ENCODE measurements at places on chromosomes 2 and 18.

DNA sequence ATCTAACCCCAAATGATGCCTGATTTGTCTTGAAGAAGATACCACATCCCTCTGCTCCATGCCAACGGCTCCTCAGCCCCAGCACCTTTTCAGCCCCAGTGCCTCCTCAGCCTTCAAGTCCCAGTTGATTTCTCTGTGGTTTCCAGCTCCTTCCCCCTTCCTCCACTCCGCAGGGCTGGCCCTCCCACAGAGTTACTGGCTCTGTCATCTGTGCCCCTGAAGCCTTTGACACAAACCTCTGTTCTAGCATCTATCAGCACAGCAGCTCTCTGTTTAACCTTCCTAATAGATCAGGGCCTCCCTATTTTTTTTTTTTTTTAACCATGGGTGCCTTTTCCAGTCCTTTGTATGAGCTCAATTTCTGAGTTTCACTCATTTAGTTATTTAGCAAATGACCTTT lies 201.3 kb upstream of the CXCR4 start:
- no peak for DNase-seq

DNA sequence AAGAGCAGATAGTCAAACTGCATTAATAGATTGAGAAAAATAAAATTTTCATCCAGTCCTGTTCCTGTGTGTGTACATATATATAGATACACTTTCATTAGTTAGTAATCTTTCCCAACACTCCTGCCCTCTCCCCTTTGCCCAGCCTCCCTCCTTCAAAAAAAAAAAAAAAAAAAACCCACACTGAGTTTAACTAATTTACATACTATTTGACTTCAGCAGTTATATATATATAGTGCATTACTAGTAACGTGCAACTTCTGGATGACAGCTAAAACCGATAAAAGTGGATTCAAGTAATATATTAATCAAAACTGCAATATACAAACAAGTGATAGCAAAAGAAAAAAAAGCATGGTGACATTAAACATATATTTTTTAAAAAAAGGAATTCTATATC lies 1.4 kb downstream of the FIGN start:
- DNase-seq: no peak

- DNase-seq: no peak
Measured at GRCh38 chr2:102033031-102033749, 41.4 kb downstream of the IL1R2 start.

DNA sequence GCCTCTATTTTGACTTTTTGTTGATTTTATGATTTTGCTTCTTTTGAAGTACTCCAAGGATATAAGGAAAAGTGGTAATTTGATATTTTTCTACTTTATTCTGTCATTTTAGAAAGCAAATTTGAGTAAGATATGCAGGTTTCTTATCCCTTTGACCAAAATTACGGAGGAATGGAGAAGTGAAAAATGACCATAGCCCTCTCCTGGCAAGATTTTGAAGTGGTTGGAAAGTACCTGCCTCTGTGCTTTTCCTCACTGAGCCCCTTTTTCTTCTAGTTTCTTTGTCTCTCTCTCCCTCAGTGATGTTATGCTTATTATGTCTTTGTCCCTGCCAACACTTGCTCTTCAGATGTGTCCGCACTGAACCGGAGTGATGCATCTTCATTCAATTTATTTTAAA lies 898.1 kb downstream of the EPHA4 start:
- no peak for DNase-seq

DNA sequence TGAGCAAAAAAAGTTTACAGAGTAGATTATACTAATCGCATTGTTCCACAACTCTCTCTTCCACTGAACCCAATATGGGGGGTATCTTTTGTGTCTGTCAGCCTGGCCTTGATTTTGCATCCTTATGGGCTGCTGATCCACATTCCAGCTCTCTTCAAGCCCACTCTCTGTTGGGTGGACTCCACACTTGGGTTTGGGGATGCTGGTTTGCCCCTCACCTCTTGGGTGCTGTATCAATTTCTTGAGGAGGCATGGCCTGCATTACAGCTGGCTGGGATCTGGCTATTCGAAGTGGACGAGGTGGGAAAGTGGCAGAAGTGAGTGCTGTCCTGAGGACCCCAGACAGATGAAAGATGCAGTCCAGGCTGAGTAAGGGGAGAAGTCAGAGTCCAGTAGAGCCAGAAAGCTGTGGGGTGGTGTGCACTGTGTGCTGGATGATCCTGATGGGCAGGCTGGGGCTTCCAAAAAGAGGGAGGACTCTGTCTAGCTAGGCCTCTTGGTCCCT lies 141.4 kb downstream of the CAPN13 start:
- DNase-seq: no peak
